ENCODE measurements at places on chromosomes 6 and 20. TPM values are rescaled to one million over a fixed set of nuclear protein-coding genes. Genes with fewer than 3 reads are reported as not detected.

DNA sequence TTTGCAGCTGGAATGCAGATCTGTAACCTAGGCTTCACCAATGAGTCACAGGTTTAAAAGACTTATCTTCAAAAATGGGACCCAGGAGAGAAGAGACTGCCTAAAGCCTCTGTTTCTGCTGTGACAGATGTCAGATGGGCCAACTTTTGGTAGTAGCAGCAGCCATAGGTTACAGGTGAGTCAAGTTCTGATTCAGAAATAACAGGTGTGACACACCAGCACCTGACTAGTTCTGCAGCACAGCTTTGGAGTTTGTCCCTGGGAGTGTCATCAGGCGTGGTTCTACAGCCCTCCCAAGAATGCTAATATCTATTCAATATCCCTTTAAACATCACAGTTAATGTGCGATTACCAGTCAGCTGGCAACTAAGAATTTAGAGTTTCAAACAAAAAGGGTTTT, 121.9 kb upstream of the BTN3A2 start:
- DNase-seq: no peak

DNA sequence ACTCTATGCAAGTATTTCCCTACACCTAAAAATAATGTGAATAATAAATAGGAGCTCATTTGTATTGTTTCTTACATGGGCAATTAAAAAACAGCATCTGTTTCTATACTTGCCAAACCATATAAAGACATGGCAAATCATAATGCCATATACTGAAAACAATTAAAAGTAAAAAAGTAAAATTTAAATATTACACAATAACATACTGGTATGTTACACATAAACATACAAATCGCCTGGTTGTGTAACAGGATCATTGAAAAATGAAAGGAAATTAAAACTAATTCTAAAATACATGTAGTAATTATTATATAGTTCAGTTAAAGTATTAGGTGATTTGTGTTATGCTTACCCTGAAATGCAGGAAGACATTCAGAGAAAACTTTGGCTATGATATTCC, 11.2 kb downstream of the NDUFAF4 start:
- no peak for DNase-seq

GRCh38 chr20:50866831-50867230, 64.4 kb downstream of the ADNP start:
- DNase-seq: no peak

GRCh38 chr6:156832669-156833068, 55.5 kb downstream of the ARID1B start:
- DNase-seq: no peak

- no peak for DNase-seq
Observed at GRCh38 chr6:3331494-3331893, 72.7 kb downstream of the PSMG4 start.

- DNase-seq: no peak
Observed at GRCh38 chr20:41391587-41392001, 25.0 kb upstream of the EMILIN3 start.

DNA sequence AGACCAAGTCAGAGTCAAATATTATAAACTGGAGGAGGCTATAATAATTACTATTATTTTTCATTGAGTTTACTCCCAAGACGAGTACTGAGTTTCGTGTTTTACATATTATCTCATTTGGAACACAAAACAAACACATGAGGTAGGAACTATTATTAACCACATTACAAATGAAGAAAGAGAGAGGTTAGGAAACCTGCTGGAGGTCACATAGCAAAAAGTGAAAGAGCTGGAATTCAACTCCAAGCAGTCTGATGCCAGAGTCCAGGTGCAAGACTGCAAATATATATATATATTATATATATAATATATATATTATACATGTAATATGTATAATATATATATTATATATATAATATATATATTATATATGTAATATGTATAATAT, 7.3 kb downstream of the RNF24 start:
- no peak for DNase-seq

Gene SLC17A2
- total RNA-seq: not detected

Gene RAD21L1
- not detected for total RNA-seq

Gene SAMD5
- 0.59 TPM for total RNA-seq

Gene SLC13A3
- 0.55 TPM for total RNA-seq

Gene FBXO5
- 1.8 TPM for total RNA-seq
